ENCODE measurements at places on chromosomes 2 and 18. TPM values are rescaled to one million over a fixed set of nuclear protein-coding genes. Genes with fewer than 3 reads are reported as not detected.

GRCh38 chr2:143425896-143426295 is 296.7 kb downstream of the ARHGAP15 start:
- no peaks in the 10 kb centered on the region for H3K36me3 ChIP-seq
- H3K4me3 ChIP-seq: no peak overlapping the region
- no peak overlapping the region for H3K27ac ChIP-seq
- peaks cover 2% of the 10 kb centered on the region for H3K27me3 ChIP-seq

DNA sequence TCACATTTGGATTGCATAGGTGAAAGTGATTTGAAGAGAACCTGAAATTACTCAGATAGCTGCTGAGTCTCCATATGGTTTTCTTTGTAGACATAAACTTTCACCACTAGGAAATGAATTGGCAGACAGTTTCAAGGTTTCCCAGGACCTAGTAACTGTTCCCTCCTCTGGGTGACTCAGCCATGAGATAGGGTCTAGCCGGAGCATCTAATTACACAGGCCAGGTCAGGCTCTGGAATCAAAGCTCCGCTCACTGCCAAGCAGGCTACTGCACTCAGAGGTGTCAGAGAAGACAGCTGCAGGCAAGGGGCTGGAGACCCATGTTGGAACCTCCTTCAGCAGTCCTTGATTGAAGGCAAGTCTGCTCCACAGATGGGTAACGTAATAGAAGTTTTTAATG is 429.2 kb downstream of the TNS1 start:
- H3K27ac ChIP-seq: no peak overlapping the region
- no peaks in the 10 kb centered on the region for H3K4me1 ChIP-seq
- no peaks in the 10 kb centered on the region for H3K36me3 ChIP-seq
- DNase-seq: no peak
- H3K4me3 ChIP-seq: no peak overlapping the region

ALLC gene
- total RNA-seq: 0.26 TPM

DNA sequence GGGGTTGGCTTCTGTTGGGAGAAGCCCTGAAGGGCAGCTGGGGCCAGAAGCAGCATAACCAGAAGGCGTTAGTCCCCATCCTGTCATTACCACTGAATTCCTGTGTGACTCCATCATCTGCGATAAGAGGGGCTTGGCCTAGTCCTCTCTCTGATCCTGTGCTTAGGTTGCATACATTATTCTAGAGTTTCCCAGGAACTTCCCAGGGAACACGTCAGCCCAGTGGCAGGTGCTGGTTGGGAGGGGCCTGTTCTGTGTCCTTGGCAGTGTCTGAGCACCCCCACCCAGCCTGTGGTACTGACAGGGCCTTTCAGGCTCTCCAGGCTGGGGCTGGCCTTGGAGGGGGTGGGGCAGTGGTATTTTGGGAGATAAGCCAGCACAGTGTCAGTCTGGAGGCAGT is 4.5 kb upstream of the TOGARAM2 start:
- H3K27ac ChIP-seq: no peak overlapping the region
- H3K27me3 ChIP-seq: peaks cover 8% of the 10 kb centered on the region
- no peaks in the 10 kb centered on the region for H3K36me3 ChIP-seq
- no peaks in the 10 kb centered on the region for H3K4me1 ChIP-seq

ZNF396 gene
- total RNA-seq: 0.92 TPM

GRCh38 chr2:85277416-85278158 is 50.2 kb downstream of the TGOLN2 start:
- H3K27me3 ChIP-seq: peaks cover 10% of the 10 kb centered on the region
- DNase-seq: no peak
- H3K4me3 ChIP-seq: no peak overlapping the region
- H3K27ac ChIP-seq: peak overlapping the region; percentile 67
- H3K4me1 ChIP-seq: peaks cover 49% of the 10 kb centered on the region
